ENCODE measurements at places on chromosomes 12 and 14.

GRCh38 chr12:54701940-54702592 lies 53.9 kb upstream of the DCD start:
- no peak for DNase-seq

DNA sequence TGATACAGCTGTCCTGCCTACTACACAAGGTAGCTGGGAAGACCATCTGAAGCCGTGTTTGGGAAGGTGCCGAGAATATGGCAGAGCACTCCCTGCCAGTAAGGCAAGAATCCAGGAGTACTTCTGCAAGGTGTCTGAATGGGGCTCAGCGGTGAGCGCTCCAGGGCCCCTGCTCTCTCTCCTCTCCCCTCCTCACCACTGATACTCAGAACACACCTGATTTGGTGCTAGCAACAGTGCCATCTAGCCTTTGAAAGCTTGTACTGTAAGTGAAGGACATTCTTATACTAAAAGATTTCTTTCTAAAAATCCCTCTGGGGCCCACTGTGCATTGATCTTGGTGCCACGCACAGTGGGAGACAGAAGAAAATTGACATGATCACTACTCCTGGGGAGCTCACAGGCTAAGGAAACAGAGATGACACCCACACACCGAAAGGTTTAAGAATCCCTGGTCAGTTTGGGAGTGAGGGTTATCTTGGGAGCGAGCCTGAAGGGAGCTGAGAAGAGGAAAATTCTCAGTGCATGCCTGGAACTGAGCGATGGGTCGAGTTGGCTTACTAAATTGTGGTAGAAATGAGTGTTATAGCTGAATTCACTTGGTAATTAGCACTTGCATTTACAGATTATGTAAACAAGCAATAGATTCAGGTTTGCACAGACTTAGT lies 216.9 kb downstream of the NTF3 start:
- DNase-seq = no peak

DNA sequence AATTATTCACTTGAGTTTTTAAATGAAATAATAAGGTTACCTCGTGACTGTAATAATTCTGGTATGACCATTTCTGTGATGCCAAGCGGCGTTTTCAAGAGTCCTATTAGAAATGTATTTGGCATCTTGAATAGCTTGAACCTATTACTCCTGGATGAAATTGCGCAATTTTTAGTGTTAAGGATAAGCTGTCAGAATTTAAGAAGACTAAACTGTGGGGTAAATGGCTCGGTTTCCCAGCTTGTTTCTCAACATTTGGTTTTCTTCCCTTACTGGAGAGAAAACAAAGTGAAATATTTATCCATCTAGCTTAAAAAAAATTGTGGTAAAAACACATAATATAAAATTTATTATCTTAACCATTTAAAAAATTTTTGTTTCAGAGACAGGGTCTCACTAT lies 26.8 kb downstream of the PCNX1 start:
- DNase-seq = no peak

GRCh38 chr12:131147894-131148293 lies 194.2 kb downstream of the ADGRD1 start:
- DNase-seq = no peak

GRCh38 chr12:26303418-26303817 lies 108.0 kb downstream of the SSPN start:
- no peak for DNase-seq

DNA sequence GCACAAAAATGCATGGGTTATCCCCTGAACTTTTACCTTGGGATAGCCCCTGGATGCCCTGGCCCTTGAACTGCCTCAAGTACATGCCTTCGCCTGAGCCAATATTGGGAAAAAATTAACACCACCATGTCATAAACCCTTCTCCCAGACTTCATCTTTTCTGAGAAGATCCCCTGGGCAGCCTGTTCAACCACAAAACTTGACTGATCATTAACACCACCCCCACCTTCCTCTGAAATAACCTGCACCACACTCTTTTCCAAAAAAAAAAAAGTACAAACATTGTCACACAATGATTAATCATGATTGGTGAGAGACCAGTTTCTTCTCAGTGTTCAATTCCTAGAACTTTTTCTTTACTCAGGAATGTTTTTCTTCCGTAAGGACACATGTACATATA lies 217.9 kb downstream of the PAX9 start:
- no peak for DNase-seq

GRCh38 chr12:119393677-119394076 lies 59.1 kb downstream of the CCDC60 start:
- DNase-seq = no peak

GRCh38 chr12:71191509-71192196 lies 33.9 kb upstream of the TSPAN8 start:
- DNase-seq = no peak

DNA sequence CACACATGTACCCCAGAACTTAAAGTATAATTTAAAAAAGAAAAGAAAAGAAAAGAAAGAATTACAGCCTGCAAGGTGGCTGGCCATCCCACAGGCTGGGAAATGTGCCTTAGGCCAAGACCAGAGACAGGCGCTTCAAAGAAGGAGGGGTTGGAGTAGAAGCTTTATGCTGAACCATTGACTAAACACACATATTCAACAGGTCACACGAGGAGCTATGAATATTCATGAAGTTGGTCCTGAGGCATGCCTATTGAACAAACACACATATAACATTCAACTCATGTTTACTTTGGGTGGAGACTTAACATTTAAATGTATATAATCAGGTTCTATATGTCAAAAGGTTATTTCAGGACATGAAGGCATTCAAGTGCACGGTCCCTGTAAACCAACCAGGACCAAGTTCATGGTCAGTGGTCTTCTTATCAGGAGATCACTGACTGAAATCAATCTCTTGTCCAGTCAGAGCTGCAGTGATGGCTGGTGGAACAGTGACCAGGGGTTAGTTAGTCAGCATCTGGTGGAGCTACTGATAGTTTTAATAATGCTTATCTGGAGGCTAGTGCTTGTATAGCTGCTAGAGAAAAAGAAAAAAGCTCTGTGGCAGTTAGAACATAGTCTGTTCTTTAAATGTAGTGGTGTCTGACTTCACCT lies 35.6 kb upstream of the ITPR2 start:
- no peak for DNase-seq

GRCh38 chr12:99009654-99010296 lies 364.7 kb downstream of the APAF1 start:
- no peak for DNase-seq

- no peak for DNase-seq
These were observed 644.0 kb downstream of the DIO2 start for GRCh38 chr14:79567306-79567705.

GRCh38 chr12:129701631-129702101 lies 202.2 kb downstream of the TMEM132D start:
- no peak for DNase-seq

- DNase-seq = no peak
These were observed 86.3 kb upstream of the NRXN3 start for GRCh38 chr14:78083837-78084236.

DNA sequence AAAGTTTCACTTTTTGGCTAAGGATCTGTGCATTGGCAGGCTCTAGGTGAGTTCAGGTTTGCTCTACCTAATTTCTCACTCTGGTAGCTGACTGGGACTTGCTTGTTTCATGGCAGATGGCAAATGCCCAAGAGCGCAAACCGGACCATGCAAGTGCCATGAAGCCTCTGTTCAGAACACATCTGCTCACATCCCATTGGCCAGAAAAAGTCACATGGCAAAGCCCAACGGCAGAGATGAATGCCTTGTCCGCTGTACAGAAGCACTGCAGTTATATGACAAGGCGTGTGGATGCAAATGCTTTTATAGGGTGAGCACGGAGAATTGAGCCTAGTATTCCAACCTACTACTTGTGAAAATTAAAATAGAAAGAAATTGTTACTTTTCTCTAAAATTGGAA lies 202.2 kb upstream of the HMGA2 start:
- no peak for DNase-seq

GRCh38 chr12:42871816-42872215 lies 282.3 kb upstream of the PRICKLE1 start:
- DNase-seq = no peak

GRCh38 chr14:92847278-92847677 lies 53.2 kb downstream of the GOLGA5 start:
- no peak for DNase-seq

GRCh38 chr12:64522807-64523206 lies 70.9 kb downstream of the TBK1 start:
- no peak for DNase-seq

DNA sequence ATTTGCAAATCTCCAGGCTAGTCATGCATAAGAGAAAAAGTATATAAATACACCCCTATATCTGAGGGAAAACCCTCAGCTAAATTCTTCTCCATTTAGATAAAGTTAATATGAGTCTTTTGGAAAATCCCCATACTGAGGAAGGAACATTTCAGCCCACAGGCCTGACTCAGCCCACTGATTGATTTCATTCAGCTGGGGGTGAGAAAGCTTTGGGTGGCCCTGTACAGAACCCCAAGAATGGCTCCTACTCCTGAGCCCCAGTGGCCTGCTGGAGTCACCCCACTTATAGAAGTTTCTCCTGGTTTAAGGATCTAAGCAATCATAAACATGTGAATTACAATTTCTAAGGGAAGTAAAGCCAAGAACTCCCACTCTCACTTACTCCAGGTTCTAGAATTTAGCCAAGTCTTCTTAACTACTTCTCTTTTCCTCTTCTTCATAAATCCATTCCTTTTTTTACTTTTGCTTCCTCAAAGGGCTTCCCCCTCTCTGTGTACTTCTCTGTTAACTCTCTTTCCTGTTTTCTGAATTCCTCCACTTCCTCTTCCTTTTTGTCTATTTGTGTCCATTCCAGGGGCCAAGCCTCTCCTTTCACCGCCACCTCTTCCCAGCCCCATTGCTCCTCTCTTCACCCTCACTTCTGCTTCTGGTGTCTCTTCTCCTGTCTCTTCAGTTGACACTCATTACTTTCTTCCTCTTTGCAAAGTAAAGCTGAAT lies 21.0 kb downstream of the RTN1 start:
- DNase-seq = no peak

DNA sequence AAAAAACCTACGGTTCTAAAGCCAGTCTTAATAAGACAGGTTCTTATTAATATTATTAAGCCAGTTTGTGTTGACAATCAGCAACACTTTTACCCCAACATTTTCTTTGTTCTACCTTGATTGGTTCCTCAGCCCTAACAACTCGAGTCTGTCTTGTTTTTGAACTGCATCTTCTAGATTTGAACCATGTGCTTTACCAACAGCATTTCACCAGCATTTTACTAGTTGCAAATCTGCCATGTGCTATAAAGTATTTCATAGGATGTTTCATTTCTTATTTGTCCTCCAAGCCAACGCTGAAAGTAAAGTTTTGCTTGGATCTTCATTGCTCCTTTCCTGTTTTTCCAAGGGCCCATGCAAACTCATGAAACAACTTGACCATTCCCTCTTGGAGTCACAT lies 133.4 kb downstream of the ST8SIA1 start:
- no peak for DNase-seq

GRCh38 chr12:81080431-81080983 lies 2.6 kb downstream of the ACSS3 start:
- DNase-seq = no peak

DNA sequence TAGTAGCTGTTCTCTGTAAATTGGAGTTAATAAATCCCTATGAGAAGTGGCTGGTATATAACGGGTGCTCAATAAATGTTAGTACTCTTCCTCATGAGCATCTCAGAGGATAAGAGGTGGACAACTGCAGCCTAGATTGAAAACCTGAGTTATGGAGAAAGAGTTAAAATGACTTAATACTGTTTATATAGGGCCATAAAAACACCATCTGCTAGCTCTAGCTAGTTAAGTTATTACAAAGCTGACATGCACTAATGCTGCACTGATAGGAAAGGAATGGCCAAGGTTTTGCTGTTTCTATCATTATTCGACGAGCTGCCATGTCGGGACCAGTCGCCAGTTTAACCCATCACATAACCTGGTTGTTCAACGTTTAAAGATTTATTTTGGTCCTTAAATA lies 72.0 kb upstream of the SEL1L start:
- DNase-seq = no peak

- no peak for DNase-seq
These were observed 250.2 kb upstream of the OR4E1 start for GRCh38 chr14:21923820-21924219.
